MCF 10A (cell line): ENCODE measurements at places on chromosomes 3 and 15. TPM values are rescaled to one million over a fixed set of nuclear protein-coding genes. Genes with fewer than 3 reads are reported as not detected.

The LSAMP gene
- not detected in 2 replicates for total RNA-seq

The P2RY12 gene
- total RNA-seq, result not detected in 2 replicates

The POLQ gene
- total RNA-seq, result 4.1 and 5.8 TPM in 2 replicates

The CPNE9 gene
- total RNA-seq, result not detected in 2 replicates

The GABRR3 gene
- not detected in 2 replicates for total RNA-seq

DNA sequence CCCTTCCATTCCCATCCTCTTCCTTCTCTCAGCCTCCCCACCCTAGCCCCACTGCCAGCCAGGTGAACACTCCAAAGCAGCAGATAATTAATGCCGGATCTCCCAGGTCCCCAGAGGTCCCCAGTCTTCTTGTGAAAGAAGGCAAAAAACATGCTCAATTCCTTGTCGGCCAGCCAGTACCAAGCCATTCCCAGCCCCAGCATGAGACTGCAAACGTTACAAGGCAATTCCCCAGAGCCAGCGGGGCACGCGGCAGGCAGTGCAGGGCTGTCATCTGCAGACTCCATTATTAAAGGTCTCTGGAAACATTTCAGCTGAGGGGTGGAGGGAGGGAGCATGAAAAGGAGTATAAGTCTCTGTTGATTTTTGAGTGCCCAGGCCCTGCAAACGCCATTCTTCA lies 117.8 kb downstream of the XXYLT1 start:
- no peaks in the 10 kb centered on the region for H3K27me3 ChIP-seq
- DNase-seq, result no peak
- H3K36me3 ChIP-seq, result no peaks in the 10 kb centered on the region
- H3K27ac ChIP-seq, result peak overlapping the region; percentile 16

GRCh38 chr3:132843851-132844553 lies 121.8 kb upstream of the NPHP3 start:
- DNase-seq, result no peak
- H3K4me3 ChIP-seq, result no peak overlapping the region
- H3K27me3 ChIP-seq, result peaks cover 37% of the 10 kb centered on the region
- H3K27ac ChIP-seq, result no peak overlapping the region
- H3K36me3 ChIP-seq, result no peaks in the 10 kb centered on the region

- DNase-seq, result peak; percentile 52
- H3K4me3 ChIP-seq, result peak overlapping the region; percentile 28
- H3K27ac ChIP-seq, result peak overlapping the region; percentile 88
- H3K36me3 ChIP-seq, result peaks cover 4% of the 10 kb centered on the region
Measured at GRCh38 chr3:107264888-107265287, 112.4 kb upstream of the CCDC54 start.

GRCh38 chr3:17182166-17182565 lies 297.4 kb downstream of the PLCL2 start:
- no peak overlapping the region for H3K4me3 ChIP-seq
- H3K27ac ChIP-seq, result no peak overlapping the region
- H3K4me1 ChIP-seq, result peaks cover 5% of the 10 kb centered on the region
- no peak for DNase-seq

DNA sequence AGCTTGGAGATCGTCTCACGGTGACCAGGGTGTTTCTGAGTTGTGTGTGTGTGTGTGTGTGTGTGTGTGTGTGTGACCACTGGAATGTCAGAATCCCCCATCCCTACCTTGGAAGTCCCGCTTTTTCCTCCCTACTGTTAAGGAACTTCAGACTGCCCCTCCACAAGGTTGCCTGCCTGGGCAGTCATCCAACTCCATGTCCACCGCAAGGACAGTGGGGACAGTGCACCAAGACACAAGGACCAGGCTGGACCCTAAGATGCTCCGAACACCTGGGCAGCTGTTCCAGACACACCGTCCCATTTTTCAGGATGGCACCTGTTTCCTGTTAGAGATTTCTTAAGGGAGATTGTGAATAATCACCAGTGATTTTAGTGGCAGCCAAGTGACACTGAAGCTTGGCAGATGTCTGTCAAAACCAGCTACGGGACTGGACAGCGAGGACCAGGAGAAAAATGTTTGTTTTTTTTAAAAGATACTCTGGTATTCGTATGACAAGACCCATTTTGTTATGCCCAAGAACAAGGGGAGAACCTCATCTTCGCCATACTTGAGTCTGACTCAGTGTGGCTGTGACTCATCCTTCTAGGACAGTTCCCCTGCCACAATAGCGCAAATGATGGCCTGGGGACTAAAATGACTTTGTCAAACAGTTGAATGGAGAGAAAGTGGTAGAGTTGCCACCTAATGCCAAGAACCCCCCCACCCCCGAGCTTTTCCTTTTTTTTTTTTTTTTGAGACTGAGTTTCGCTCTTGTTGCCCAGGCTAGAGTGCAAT lies 15.5 kb downstream of the PAQR9 start:
- H3K36me3 ChIP-seq, result no peaks in the 10 kb centered on the region
- peaks cover 6% of the 10 kb centered on the region for H3K4me1 ChIP-seq
- H3K27me3 ChIP-seq, result peaks cover 14% of the 10 kb centered on the region

DNA sequence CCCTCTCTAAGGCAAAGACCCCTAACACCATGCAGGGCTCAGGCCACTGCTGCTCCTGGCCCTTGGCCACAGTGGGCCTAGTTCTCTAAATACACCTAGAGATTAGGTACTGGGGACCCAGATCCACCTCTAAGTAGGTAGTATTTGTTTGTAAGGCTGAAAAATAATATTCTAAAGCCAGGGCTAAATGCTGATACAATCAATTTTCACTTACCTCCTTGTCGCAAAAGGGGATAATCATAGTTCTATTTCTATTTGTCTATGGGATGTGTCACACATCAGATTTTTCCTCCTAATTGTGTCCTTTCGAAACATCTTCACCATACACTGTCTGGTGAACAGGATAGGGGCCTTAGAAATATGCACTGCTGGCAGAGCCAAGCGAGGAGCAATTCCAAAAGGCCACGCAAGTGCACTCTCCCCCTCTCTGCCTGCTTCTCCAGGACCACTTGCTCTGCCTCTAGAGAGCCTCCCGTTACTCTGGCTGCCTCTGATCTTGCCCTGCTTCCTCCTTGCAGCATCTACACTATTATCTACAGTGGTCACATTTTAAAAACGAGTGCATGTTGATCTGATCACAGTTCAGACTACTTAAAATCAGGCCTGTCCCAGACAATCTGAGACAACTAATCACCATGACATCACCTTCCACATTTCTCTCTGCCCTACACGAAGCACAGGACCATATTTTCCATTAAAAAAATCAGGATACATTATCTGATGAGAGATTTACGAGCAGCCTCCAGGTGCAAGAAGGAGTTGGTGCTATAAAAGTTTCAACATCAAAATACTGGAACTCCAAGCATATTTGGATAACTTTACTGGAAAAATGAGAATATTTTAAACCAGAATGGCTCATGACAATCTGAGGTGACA lies 115.4 kb downstream of the MYLK start:
- no peak for DNase-seq
- peaks cover 6% of the 10 kb centered on the region for H3K36me3 ChIP-seq
- no peaks in the 10 kb centered on the region for H3K4me1 ChIP-seq
- H3K27me3 ChIP-seq, result no peaks in the 10 kb centered on the region

DNA sequence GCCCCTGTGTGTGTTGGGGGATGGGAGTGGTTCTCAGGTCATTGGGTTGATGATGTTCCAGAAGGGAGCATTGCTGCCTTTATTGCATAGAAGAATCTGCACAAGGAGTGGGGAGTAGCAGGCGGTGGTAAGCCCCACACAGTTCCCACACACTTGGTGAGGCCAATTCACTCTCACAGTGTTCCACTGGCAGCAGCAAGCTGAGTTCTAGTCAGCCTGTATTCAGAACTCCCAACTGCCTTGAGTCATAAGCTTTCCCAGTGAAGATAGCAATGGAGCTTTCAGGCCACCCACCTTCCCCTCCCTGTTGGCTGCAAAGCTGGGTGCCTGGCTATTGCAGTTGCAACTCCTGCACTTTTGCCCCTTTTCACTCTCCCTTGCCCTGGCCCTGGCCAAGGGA lies 181.1 kb upstream of the RBMS3 start:
- H3K36me3 ChIP-seq, result no peaks in the 10 kb centered on the region
- DNase-seq, result no peak
- H3K27ac ChIP-seq, result no peak overlapping the region
- H3K4me1 ChIP-seq, result no peaks in the 10 kb centered on the region

GRCh38 chr3:126955004-126955790 lies 27.7 kb upstream of the PLXNA1 start:
- no peak for DNase-seq
- H3K27me3 ChIP-seq, result no peaks in the 10 kb centered on the region
- peaks cover 11% of the 10 kb centered on the region for H3K36me3 ChIP-seq
- H3K4me1 ChIP-seq, result peaks cover 8% of the 10 kb centered on the region
- H3K4me3 ChIP-seq, result no peak overlapping the region
- H3K27ac ChIP-seq, result no peak overlapping the region

- H3K4me1 ChIP-seq, result peaks cover 13% of the 10 kb centered on the region
- H3K36me3 ChIP-seq, result no peaks in the 10 kb centered on the region
- H3K4me3 ChIP-seq, result no peak overlapping the region
- DNase-seq, result peak; percentile 71
Measured at GRCh38 chr3:30437171-30437601, 169.2 kb upstream of the TGFBR2 start.

DNA sequence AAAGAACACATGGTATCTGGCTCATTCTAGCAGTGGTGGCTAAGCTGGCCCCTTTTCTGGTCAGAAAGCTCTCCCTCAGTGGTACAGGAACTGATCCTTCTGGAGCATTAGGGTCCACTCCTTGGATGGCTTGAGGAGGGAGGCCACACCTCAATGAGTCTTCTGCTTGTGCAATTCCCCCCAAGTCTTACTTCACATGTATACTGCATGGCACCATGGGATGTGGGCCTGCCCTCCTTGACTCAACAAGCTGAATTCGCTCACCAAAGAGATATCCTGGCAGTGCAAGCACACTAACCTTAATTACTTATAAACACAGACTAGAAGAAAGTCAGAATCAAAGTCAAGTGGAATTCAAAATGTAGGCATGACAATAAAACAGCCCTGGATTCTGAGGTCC lies 133.8 kb upstream of the SLC2A2 start:
- no peak overlapping the region for H3K27ac ChIP-seq
- peaks cover 3% of the 10 kb centered on the region for H3K4me1 ChIP-seq
- H3K27me3 ChIP-seq, result no peaks in the 10 kb centered on the region
- DNase-seq, result peak; percentile 57
- H3K36me3 ChIP-seq, result no peaks in the 10 kb centered on the region
- H3K4me3 ChIP-seq, result no peak overlapping the region

DNA sequence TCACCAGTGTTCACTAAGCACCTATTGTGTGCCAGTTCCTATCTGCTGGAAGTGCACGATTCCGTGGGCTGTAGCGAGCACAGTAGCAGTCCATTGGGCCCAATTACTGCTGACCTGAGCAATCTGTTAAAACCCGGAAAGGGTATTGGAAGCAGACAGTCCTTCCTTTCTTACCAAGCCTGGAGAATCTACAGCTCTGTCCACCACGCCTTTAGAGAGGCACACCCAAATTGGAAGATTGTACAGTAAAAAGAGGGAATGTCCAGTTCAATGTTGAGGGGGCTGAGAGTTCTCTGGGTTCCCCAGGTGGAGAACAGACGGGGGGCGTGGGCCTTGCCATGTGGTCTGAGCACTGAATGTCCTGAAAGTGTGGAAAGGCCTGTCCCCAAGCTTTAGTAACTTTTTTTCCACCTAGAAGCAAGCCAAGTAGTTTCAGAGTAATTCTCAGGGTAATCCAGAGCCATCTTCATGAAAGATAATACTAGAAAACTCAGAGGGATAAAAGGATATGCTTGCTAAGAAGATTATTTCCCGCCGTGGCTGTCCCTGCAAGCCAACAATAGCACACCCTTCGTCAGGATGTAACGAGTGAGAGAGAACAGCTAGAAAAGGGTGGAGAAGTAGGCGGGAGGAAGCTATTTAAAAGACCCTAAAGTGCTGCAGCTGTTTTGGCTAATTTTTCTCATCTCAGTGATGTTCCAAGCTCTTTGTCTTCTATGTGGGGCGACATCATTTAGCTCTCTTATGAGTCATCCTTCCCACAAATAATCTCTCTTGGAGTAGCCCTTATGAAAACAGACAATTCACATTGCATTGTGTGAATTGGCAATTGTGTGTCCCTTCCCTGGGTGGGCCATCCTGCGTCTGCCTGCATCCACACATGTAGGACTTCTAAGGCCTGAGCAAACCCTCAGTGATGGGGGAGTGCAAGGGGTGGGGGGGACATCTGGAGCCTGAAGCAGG lies 181.0 kb downstream of the ATG7 start:
- no peak overlapping the region for H3K27ac ChIP-seq
- no peaks in the 10 kb centered on the region for H3K36me3 ChIP-seq
- no peak overlapping the region for H3K4me3 ChIP-seq
- no peaks in the 10 kb centered on the region for H3K27me3 ChIP-seq
- DNase-seq, result peak; percentile 35

- H3K36me3 ChIP-seq, result no peaks in the 10 kb centered on the region
- no peak overlapping the region for H3K27ac ChIP-seq
- DNase-seq, result no peak
- no peak overlapping the region for H3K4me3 ChIP-seq
Measured at GRCh38 chr15:29106551-29107290, 162.9 kb downstream of the NSMCE3 start.

GRCh38 chr3:37712421-37712820 lies 149.3 kb upstream of the CTDSPL start:
- peaks cover 20% of the 10 kb centered on the region for H3K27me3 ChIP-seq
- peaks cover 4% of the 10 kb centered on the region for H3K4me1 ChIP-seq
- no peak overlapping the region for H3K27ac ChIP-seq
- no peak overlapping the region for H3K4me3 ChIP-seq

GRCh38 chr3:74839566-74839965 lies 225.1 kb upstream of the CNTN3 start:
- no peaks in the 10 kb centered on the region for H3K36me3 ChIP-seq
- H3K27me3 ChIP-seq, result no peaks in the 10 kb centered on the region
- H3K4me3 ChIP-seq, result no peak overlapping the region
- H3K27ac ChIP-seq, result no peak overlapping the region
- no peak for DNase-seq
- no peaks in the 10 kb centered on the region for H3K4me1 ChIP-seq

- peaks cover 14% of the 10 kb centered on the region for H3K4me1 ChIP-seq
- no peak overlapping the region for H3K4me3 ChIP-seq
- peak overlapping the region; percentile 78 for H3K27ac ChIP-seq
- peaks cover 5% of the 10 kb centered on the region for H3K36me3 ChIP-seq
- H3K27me3 ChIP-seq, result peaks cover 43% of the 10 kb centered on the region
- no peak for DNase-seq
Measured at GRCh38 chr15:101498717-101499480, 9.4 kb upstream of the PCSK6 start.

- H3K27me3 ChIP-seq, result no peaks in the 10 kb centered on the region
- no peak overlapping the region for H3K27ac ChIP-seq
- no peak for DNase-seq
- H3K4me3 ChIP-seq, result no peak overlapping the region
- H3K4me1 ChIP-seq, result peaks cover 8% of the 10 kb centered on the region
Measured at GRCh38 chr15:48672206-48672605, 26.7 kb upstream of the FBN1 start.

GRCh38 chr3:170277833-170278580 lies 55.8 kb downstream of the PRKCI start:
- DNase-seq, result no peak
- H3K4me3 ChIP-seq, result peak overlapping the region; percentile 6
- H3K27ac ChIP-seq, result peak overlapping the region; percentile 26
- H3K27me3 ChIP-seq, result no peaks in the 10 kb centered on the region

DNA sequence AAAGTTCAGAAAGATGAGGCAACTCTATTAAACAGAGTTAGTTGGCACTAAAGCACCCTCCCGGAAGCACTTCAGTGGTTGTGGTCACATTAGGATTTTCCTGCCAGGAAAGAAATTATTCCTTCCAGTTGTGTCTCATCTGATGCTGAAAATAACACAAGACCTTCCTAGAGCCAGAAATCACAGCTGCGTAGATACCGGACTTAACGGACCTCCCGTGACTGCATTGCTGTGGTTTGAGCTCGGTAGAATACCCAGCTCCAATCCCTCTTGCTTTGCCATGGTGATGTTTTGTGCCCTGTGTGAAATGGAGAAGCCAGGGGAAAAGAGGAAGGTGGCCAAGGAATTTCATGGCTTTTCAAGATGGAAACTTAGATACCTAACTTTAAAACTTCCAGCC lies 215.0 kb upstream of the IGF1R start:
- H3K4me1 ChIP-seq, result peaks cover 8% of the 10 kb centered on the region
- no peak for DNase-seq
- H3K36me3 ChIP-seq, result no peaks in the 10 kb centered on the region
- peaks cover 7% of the 10 kb centered on the region for H3K27me3 ChIP-seq
- H3K27ac ChIP-seq, result no peak overlapping the region
- no peak overlapping the region for H3K4me3 ChIP-seq
